ENCODE measurements at places on chromosomes 11 and 22.

DNA sequence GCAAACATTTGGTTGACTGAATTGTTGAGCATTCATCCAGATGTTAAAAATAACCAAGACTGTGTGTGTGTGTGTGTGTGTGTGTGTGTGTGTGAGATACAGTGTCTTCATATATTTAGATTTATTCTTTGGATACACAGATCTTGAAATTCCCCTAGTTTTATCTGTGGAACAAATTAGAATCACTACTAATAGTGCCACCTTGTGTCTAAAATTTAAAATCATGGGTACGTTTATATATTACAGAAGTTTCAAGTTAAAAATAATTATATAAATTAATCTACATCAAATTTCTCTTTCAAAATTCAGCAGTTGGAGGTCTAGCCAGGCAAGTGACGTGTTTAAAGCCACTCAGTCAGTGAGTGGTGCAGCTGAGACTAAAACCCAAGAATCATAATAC is 1566.2 kb upstream of the TENM4 start:
- no peak for ATAC-seq

DNA sequence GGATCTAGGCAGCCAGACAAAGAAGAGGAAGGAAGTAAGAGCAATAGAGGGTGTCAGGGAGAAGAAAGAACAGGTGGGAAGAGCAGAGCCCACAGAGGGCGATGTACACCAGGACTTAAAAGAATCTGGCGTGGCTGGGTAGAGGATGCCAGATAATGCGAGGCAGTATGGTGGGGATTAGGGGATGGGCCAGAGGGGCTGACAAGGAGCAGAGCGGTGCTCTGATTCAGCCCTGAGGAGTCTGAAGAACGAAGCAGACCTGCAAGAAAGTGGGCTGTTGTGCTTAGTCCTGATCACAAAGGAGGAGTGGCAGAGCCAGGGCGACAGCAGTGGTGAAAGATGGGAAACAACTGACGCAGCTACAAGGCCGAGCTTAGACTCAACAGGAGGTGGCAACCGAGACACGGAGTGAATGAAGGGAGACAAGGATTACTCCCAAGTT is 163.7 kb downstream of the LARGE1 start:
- no peak for ATAC-seq

- no peak for ATAC-seq
These were observed 1484.5 kb upstream of the TENM4 start for GRCh38 chr11:80925321-80925720.

- ATAC-seq: no peak
These were observed 655.9 kb upstream of the TENM4 start for GRCh38 chr11:80096736-80097135.

GRCh38 chr11:99601179-99601578 is 580.4 kb downstream of the CNTN5 start:
- ATAC-seq: no peak

DNA sequence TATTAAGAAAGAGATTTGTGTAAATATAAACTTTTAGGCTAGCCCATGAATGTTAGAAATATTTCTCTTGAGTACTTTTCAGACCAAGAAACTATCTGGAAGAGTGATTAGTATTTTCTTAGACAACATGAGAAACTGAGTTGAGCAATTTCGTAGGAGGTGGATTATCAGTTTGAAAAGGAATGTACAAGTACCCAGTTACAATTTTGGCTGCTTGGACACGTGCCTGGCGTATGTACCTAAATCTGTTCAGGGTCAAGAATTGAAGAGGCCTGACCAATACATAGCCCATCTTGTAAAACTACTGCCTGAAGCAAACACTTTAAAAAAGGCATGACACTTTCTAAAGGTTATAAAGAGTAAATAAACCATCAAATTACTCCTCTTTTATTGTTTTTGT is 71.1 kb downstream of the CCDC73 start:
- no peak for ATAC-seq
